ENCODE measurements at places on chromosomes 1 and 21. TPM values are rescaled to one million over a fixed set of nuclear protein-coding genes. Genes with fewer than 3 reads are reported as not detected.

DNA sequence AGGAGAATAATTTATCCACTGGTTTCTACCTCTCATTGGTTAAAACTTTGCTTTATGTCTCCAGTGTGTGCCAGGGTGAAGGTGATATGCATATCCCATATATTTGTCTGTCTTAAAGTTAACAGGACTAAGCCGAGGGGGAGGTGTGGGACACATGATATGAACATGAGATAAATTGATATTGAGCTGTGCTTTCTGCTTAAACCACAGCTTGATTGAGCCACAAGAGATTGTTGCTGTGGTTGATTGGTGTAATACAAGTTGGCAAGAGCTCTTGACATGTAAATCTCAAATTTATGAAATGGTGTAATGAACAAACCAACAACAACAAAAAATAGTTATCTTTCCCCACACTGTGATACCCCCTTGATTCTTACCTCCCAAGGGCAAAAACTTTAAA lies 1295.5 kb upstream of the NCAM2 start:
- DNase-seq: no peak

GRCh38 chr1:9352377-9353134 lies 59.9 kb downstream of the SPSB1 start:
- no peak for DNase-seq

GRCh38 chr1:1460540-1461130 lies 10.9 kb upstream of the ATAD3B start:
- DNase-seq: no peak

- DNase-seq: no peak
Measured at GRCh38 chr1:22736501-22737080, 26.0 kb downstream of the EPHB2 start.

The PPOX gene
- 15.3 TPM for total RNA-seq

The RGS8 gene
- not detected for total RNA-seq

The SIPA1L2 gene
- 0.90 TPM for total RNA-seq

The CCDC27 gene
- total RNA-seq: not detected

All from LHCN-M2 (cell line).